Fibroblast of skin of left quadriceps (primary cell): ENCODE measurements at places on chromosomes 4 and X.

DNA sequence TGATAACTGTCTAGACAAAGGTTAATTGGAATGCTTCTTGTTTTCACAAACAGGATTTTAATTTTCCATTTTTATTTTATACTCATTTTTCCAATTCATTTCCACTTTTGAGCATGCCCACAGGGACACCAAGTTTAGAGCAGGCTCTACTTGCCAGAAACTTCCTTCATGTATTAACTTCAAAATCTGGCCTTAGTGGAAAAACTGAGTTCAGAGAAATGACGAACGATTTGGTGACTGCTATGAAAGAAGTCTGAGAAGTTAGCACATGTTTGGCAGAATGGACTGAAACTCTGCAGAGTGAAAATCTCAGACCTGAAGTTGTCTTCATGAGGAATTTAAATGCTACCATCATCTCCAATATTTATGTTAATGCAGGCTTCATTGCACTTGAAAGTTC is 214.1 kb downstream of the THOC2 start:
- DNase-seq, result no peak

DNA sequence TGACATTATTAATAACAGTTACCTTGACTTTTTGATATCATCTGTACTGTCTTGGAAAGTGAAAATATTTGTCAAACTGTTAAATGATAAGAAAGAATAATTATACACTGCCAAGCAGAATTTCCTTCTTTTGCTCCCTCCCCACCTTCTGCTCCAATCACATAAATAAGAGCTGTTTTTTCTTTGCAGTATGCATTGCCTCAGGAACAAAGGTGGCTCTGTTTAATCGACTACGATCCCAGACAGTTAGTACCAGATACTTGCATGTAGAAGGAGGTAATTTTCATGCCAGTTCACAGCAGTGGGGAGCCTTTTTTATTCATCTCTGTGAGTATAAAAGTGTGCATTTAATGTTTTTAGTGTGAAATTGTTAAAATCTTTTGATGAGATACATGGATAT is 66.1 kb downstream of the CCKAR start:
- DNase-seq, result no peak

GRCh38 chrX:78650906-78651437 is 8.2 kb downstream of the RTL3 start:
- DNase-seq, result peak; percentile 77

- DNase-seq, result no peak
Measured at GRCh38 chr4:601612-602558, 23.5 kb upstream of the PDE6B start.

DNA sequence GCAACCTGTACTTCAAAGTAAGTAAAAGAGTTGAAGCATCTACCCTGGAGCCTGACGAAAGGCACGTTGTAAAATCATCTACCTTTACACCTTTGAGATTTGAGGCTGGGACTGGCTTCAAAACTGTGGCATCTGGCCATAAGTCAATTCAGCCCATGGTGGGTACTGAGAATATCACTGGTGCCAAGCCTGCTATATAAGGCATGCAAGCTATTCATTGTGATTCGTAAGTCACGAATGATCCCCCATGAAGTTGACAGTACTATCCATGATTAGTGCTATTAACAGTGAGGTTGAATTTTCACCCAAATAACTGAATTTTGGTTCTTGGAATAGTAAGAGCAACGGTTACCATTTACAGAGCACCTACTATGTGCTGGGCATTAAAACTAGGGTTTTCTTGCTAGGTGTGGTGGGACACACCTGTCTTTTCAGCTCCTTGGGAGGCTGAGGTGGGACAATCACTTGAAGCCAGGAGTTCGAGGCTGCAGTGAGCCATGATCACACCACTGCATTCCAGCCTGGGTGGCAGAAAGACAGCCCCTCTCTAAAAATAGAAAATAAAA is 39.8 kb downstream of the IRF2 start:
- DNase-seq, result no peak

GRCh38 chr4:73735231-73735630 is 5.1 kb upstream of the CXCL8 start:
- DNase-seq, result peak; percentile 48

- DNase-seq, result peak; percentile 28
Measured at GRCh38 chr4:69907151-69907550, 23.7 kb upstream of the CSN1S1 start.

- DNase-seq, result no peak
Measured at GRCh38 chr4:48262926-48263325, 6.7 kb downstream of the TEC start.

GRCh38 chr4:121749225-121749624 is 15.7 kb downstream of the SMIM43 start:
- DNase-seq, result no peak

GRCh38 chrX:112688242-112688641 is 8.5 kb upstream of the LHFPL1 start:
- no peak for DNase-seq

GRCh38 chrX:79133904-79134303 is 10.6 kb upstream of the GPR174 start:
- no peak for DNase-seq

- no peak for DNase-seq
Measured at GRCh38 chr4:147943159-147943638, 211.3 kb downstream of the ARHGAP10 start.

- DNase-seq, result no peak
Measured at GRCh38 chrX:125003746-125004446, 315.8 kb upstream of the TEX13C start.

DNA sequence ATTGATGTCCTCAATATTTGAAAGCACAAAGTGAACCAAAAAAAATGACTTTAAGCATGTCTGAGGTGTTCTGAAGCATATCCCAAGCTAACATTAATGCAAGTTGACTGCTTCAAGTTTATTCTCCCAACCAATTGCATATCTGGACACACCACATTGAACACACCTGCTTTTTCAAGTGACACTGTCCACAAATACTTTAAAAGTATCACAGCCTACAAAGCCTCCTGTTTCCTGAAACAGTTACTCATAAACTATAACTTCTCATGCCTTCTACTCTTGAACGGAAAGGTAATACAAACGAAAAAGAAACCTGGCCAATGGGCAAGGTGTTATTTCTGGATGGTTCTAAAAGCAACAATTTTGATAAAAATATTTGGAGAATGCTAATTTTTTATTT is 1.1 kb downstream of the CDKL2 start:
- no peak for DNase-seq

DNA sequence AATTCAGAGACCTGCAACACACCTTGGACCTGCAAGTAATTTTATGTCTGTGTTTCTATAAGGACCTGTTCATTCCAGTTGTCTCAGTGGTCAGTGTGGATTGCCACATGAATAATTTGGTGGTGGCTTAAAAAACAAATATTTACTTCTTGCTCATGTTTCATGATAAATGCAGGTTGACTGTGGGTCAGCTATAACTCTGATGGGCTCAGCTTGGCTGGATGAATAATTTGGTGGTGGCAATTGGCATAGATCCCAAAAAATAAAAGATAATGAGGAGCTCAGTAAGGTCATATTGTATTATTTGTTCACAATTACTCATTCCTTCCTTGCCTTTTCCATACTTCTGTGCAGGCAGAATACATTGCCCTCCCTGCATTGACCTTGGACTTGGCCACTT is 18.9 kb upstream of the SCRG1 start:
- DNase-seq, result no peak

DNA sequence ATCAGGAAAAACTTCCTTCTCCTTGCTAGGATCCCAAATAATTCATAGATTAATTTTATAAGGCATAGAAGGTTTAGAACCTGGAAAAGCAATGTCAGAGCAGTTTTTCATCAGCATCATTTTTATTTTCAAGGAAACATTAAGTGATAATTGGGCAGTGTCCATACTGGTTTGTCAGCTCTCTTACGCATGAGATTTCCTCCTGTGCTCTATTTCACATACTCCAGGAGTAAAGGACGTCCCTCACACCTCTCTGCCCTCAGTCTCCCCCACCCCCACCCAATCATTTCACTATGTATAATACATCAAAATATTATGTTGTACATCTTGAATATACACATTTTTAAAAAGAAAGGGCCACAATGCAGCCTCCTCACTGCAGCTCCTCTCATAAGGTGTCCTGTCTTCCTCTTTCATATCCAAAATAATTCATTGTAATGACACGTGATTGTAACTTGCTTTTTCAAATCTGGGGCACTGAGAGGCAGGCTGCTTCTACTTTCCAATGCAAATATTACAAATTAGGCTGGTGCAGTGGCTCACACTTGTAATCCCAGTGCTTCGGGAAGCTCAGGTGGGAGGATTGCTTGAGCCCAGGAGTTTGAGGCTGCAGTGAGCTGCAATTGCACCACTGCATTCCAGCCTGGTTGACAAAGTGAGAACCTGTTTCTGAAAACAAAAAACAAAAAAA is 34.4 kb downstream of the ARHGEF38 start:
- no peak for DNase-seq

DNA sequence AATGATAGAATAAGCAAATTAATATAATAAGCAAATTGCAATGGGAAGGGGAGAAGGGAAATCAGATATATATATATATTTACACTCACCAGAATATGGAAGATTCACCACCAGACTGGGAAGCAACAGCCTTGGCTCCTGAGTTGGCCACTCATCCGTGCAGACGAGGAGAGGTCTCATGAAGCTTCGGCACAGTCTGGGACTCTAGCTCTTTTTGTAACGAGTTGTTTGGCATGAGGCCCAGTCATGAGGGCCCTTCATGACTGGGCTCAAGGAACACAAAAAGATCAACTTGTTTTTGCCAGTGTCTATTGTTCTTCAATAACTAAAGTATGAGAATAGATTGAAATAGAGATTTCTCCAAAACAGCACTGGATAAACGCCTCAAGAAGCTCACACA is 176.4 kb downstream of the ADGRA3 start:
- no peak for DNase-seq

DNA sequence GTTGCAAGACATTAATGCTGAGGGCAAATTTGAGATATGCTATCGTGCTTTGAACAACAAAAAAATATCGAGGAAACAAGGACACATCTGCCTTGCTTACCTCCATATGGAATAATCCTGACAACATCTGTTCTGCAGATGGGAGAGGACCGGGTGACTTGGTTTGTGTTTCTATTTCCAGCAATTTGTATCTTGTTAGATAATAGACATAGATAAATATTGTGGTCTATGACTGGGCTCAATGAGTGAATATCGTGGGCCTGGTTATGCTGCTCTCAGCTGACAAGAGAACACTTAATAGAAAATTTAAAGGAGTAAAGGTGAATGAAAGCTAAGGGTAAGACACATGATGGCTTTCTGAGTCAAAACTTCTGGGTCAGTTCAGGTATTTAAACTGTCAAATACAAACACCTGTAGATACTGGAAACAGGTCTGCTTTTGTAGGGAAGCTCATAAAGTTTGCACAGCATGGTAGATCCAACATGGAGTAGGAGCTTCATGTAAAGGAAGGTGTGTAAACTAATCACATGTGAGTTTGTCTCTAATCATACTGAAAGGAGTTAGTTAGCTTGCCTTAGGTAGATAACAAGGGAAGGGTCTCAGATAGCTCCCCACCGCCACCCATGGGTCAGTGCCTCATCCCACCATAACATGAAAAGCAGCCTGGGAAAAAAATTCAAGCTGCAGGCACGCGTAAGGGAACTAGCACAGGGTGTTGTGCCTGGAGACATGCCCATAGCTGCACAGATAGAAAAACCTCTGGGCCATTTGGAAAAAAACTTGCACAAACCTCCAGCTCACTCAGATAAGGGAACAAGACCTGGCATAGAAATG is 904.1 kb upstream of the EPHA5 start:
- peak; percentile 20 for DNase-seq

- DNase-seq, result no peak
Measured at GRCh38 chrX:78934866-78935265, 10.3 kb upstream of the P2RY10 start.

DNA sequence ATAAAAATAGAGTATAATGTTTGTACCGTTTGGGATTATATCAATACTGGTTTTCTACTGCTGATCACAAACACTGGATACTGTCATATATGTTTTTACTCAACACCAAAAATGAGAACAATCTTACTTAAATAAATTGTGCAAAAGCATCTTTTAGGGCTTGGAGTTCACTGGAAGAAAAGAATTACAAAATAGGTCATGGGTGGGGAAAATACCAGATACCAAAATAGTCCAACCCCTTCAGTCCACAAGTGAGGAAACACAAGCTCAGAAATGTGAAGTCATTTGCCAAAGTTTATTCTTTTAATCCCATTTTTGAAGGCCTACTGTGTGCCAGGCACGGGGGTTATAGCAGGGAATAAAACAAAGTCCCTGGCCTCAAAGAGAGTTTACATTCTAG is 64.4 kb downstream of the ADGRG2 start:
- no peak for DNase-seq

- no peak for DNase-seq
Measured at GRCh38 chr4:122776916-122777315, 44.4 kb downstream of the BBS12 start.
